Breast epithelium (tissue), 4 donors: ENCODE measurements at places on chromosomes 5 and 9. TPM values are rescaled to one million over a fixed set of nuclear protein-coding genes. Genes with fewer than 3 reads are reported as not detected.
A peak's percentile ranks its signal among the peaks of the same experiment; 100 is the strongest.

DNA sequence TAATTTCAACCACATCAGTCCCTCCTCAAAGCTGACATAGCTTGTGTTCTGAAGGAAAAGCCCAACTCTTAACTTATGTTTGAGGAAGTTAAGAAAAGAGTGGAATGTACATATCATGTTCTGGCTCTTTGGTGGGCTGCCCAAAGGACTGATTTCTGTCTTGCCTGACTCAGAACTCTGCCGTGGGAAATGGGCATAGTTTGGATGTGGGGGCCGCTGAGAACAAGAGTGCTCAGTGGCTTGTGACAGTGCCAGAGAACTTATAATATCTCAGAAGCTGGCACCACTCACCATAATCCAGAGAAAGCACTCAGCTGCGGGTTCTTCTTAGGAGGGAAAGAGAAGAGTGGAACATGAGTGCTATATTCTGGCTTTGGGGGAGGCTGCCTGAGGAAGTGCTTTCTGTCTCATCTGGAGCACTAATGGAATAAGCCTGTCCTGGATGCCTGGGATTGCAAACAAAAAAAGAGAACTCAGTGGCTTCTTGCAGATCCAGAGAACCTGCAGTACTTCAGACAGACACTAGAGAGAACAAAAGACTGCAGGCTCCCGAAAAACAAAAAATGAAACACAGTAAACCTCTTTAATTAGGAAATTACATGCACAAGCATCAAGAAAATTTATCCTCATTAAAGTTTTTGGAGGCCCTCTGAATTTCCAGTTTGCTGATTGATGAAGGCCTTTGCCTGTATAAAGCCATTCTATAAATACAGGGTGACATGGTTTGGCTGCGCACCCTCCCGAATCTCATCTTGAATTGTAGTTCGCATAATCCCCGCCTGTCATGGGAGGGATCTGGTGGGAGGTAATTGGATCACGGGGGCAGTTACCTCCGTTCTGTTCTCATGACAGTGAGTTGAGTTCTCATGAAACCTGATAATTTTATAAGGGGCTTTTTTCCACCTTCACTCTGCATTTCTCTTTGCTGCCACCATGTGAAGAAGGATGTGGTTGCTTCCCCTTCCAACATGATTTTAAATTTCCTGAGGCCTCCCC is 207.0 kb downstream of the DMAC1 start:
- no peak overlapping the region for H3K4me3 ChIP-seq
- no peaks in the 10 kb centered on the region for H3K27me3 ChIP-seq
- DNase-seq = no peak
- H3K4me1 ChIP-seq = no peaks in the 10 kb centered on the region
- H3K27ac ChIP-seq = no peak overlapping the region

GRCh38 chr9:35795695-35796094 is 4.3 kb downstream of the NPR2 start:
- no peaks in the 10 kb centered on the region for H3K36me3 ChIP-seq
- H3K27ac ChIP-seq = no peak overlapping the region
- H3K27me3 ChIP-seq = no peaks in the 10 kb centered on the region
- H3K4me3 ChIP-seq = no peak overlapping the region
- H3K4me1 ChIP-seq = no peaks in the 10 kb centered on the region

The PCDHGC4 gene
- total RNA-seq = 2.6 TPM

DNA sequence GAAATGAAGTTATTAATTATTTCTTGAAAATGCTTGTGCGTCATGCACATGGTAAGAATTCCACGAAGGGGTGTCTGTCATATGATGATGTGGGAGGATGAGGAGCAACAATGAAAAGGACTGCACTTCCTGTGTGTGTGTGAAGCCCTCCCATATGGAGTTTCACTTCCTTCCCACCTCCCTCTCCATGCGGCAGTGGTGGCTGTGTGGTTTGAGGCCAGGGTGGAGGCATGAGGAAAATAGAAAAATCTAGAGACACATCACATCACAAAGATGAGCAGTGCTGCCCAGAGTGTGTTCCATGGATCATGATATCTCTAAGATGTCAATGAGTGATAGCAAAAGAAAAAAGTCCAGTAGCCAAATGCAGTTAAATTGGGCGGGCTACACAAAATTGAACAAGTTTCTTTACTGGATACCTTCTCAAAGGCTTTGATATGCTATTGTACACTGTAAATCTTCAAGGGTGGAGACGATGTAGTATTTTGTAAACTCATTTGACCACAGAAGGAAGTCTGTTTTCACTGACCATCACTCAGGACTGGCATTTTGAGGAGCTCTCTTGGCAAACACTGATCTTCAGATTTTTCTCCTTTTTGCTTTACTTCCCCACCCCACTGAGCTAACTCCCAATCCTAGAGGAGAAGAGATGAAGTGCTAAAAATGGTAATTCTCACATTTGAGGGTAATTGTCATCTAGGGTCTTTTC is 55.7 kb upstream of the EQTN start:
- no peak overlapping the region for H3K4me3 ChIP-seq
- no peaks in the 10 kb centered on the region for H3K4me1 ChIP-seq
- no peaks in the 10 kb centered on the region for H3K27me3 ChIP-seq
- no peaks in the 10 kb centered on the region for H3K36me3 ChIP-seq

- H3K27ac ChIP-seq = peak overlapping the region; percentile 13
- H3K36me3 ChIP-seq = no peaks in the 10 kb centered on the region
- DNase-seq = no peak
- no peaks in the 10 kb centered on the region for H3K27me3 ChIP-seq
- no peak overlapping the region for H3K4me3 ChIP-seq
- H3K4me1 ChIP-seq = no peaks in the 10 kb centered on the region
Measured at GRCh38 chr9:110180511-110181434, 27.2 kb downstream of the C9orf152 start.

- H3K27me3 ChIP-seq = peaks cover 4% of the 10 kb centered on the region
- H3K36me3 ChIP-seq = no peaks in the 10 kb centered on the region
- H3K4me3 ChIP-seq = no peak overlapping the region
Measured at GRCh38 chr9:96169484-96169883, 132.5 kb downstream of the HSD17B3 start.

DNA sequence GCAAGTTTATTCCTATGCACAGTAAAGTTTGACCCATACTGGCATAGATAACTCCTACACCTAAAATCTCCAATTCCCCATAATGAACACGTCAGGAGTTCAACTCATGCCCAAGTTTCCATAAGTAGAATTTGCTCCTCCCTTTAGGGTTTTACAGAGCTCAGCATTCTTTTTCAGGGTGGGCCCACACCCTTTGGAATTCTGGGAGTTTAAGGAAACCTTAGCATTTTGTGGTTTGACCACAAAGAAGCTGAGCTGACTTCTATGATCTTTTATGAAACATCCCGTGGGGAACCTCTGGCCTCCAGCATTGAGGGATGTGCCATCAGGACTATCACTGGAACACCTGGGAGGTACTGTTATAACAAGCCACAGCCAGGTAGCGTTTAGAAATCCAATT is 220.6 kb upstream of the MAP3K1 start:
- H3K4me3 ChIP-seq = no peak overlapping the region
- H3K27ac ChIP-seq = no peak overlapping the region
- no peaks in the 10 kb centered on the region for H3K36me3 ChIP-seq
- H3K27me3 ChIP-seq = no peaks in the 10 kb centered on the region
- no peak for DNase-seq

The IL12B gene
- not detected for total RNA-seq
